ENCODE measurements at places on chromosomes 1 and 21.
A peak's percentile ranks its signal among the peaks of the same experiment; 100 is the strongest.

GRCh38 chr1:3814065-3814464 lies 17.8 kb upstream of the LRRC47 start:
- DNase-seq, result no peak

GRCh38 chr1:17573518-17574041 lies 34.1 kb downstream of the ARHGEF10L start:
- DNase-seq, result no peak

- DNase-seq, result peak; percentile 35
These were observed 16.9 kb downstream of the CCSAP start for GRCh38 chr1:229325853-229326487.

- peak; percentile 90 for DNase-seq
These were observed 53.0 kb downstream of the IER5 start for GRCh38 chr1:181141431-181141910.

DNA sequence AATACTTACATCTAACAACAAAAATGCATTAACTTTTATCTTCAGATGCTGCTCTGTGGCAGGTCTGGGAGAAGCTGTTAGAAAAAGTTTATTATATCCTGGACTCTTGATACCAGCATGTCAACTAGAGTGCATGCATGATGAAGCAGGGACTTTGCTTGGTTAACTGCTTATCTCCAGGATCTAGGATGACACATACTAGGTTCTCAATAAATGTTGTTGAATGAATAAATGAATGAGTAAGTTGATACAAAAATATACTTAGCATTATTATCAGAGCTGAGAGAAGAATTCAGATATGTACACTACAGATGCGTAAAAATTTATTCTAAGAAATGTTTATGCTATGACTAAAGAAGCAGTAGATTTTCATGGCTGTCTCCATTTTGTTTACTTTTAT lies 304.3 kb downstream of the LTN1 start:
- no peak for DNase-seq

DNA sequence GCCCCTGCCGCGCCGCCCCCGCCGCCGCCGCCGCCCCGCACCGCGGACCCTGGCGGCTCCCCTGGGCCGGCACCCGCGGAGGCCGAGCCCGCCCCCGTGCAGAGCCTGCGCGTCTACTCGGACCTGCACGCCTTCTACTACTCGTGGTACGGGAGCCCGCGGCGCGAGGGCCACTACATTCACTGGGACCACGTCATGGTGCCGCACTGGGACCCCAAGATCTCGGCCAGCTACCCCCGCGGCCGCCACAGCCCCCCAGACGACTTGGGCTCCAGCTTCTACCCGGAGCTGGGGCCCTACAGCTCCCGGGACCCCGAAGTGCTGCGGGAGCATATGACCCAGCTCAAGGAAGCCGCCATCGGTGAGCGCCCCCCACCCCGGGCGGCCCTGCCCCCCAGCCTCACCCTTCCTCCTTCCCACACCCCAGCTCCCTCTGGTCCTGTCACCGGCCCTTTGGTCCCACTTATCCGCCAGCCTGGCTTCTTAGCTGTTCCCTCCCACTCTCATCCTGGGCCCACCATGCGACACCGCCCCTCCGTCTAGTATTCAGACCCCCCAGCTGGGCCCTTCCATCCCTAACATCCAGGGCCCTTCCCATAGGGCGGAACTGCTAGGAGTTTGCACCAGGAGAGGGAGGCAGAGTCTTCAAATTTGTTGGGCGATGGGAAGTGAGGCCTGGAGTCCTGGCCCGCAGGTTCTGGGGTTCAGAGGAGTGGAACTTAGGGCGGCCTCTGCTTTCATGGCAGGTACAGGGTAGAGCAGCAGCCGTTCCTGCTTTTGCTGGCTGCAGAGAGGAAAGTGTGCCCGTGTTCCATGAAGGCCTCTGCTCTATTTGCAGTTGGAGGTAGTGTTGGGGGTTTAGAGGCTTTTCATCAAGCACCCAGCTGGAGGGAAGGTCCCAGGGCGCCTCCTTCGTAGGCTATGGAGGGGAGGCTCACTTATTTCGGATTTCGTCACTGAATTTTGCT lies 1.0 kb downstream of the MANEAL start:
- DNase-seq, result peak; percentile 23

DNA sequence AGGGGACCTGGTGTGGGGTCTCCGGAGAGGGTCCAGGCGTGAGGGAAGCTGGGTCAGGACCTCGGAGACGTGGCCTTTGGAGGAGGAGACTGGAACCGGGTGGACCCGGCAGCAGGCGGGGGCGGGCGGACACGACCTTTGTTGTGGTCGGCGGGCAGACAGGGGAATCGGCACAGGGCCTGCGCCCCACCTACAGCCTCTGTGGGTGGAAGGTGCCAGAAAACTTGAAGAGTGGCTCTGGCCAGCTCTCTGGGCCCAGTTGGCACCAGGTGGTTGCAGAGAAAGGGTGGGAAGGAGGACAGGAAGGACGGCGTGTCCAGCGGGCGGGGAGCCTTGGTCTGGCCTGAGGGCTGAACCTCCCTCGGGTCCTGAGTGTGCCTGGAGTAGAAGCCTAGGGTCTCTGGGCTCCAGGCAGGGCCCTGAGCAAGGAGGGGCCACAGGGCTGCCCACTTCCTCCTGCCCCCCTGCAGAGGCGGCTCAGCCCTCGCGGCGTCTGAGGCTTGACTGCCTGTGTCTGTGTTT lies 7.7 kb upstream of the TTLL10 start:
- no peak for DNase-seq

DNA sequence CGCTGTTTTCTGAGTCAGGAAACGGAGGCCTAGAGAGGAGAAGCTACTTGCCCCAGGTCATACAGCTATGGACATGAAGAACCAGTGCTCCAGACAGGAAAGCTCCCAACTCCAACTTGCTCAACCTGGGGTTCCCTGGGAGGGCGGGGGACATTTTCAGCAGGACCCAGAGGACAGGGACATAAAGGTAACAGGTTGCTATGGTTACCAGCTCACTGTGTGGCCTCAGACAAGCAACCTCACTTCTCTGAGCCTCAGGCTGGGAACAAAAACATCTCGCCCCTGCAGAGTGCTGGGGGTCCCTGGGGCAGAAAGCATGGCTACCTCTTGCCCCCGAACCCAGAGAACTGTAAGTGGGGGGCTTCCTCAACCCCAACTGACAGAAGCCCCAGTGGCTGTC lies 16.1 kb downstream of the FBXO2 start:
- no peak for DNase-seq

- DNase-seq, result peak; percentile 99
These were observed 37.0 kb downstream of the MIA3 start for GRCh38 chr1:222654849-222655248.

- peak; percentile 81 for DNase-seq
These were observed 5.1 kb upstream of the CTSK start for GRCh38 chr1:150813028-150813707.
